ENCODE measurements at places on chromosomes 13 and 19.

GRCh38 chr13:112996671-112997091, 27.7 kb downstream of the MCF2L start:
- DNase-seq, result no peak

- no peak for DNase-seq
These were observed 621 bp downstream of the FBL start for GRCh38 chr19:39845584-39845932.

DNA sequence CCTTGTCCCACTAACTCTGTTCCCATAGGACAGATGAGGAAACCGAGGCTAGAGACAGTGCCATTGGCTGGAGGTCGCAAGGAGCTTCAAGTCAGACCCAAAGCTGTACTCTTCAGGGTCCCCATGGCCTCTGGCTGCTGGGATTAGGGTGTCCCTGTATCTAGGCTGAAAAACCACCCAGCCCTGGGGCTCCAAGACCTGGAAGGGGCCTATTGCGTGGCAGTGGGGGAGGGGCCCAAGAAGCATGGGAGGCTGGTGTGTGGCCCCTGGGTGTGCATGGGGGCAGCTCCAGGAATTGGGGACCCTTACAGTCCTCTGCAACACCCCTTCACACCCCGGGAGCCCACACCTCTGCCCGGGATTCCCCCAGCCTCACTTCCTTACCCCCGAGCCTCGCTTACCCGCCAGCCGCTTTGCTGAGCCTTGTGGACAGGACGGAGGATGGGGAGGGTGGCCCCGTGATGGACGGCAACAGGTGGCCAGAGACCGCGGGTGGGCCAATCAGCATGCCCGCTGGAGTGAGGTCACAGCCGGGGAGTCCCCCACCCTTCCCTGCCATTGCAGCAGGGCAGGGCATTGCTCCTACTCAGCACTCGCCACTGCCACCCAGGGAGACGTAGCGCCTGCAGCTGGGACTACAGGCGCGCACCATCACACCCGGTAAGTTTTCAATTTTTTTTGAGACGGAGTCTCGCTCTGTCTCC, at the start of gene JSRP1:
JSRP1 (minus strand) TSS at position 436 of the 704 bp plus-strand sequence. CDS start 1,103 bp downstream, outside the sequence.
- no peak for DNase-seq

- no peak for DNase-seq
These were observed 327.5 kb downstream of the NDFIP2 start for GRCh38 chr13:79808475-79808874.

- no peak for DNase-seq
These were observed 1965.6 kb upstream of the PCDH20 start for GRCh38 chr13:63381078-63381859.

- DNase-seq, result no peak
These were observed 130.8 kb upstream of the MCF2L start for GRCh38 chr13:112838038-112838841.

DNA sequence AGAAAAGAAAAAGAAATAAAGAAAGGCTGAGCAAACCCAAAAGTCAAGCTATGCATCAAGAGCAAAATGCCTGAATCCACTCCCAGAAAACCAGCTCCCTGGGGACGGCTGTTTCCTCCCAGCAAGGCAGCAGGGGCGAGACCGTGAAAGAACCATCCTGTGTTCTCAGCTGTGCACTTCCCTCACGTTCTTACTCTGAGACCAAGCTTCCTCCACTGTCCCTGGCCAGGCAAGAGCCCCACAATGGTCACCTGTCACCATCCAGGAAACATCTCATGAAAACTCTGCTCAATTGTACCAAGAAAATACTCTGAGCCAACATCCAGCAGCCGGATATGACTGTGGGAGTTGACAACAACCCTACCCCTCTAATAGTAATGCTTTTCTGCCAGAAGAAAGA, 22.9 kb downstream of the RAB20 start:
- no peak for DNase-seq

- no peak for DNase-seq
These were observed at the start of gene NEK5 for GRCh38 chr13:52128714-52129700. NEK5 (minus strand) TSS chr13:52129073; CDS start chr13:52127482, 1,591 bp downstream.

- DNase-seq, result no peak
These were observed 432.3 kb downstream of the SLITRK6 start for GRCh38 chr13:85366759-85367417.

DNA sequence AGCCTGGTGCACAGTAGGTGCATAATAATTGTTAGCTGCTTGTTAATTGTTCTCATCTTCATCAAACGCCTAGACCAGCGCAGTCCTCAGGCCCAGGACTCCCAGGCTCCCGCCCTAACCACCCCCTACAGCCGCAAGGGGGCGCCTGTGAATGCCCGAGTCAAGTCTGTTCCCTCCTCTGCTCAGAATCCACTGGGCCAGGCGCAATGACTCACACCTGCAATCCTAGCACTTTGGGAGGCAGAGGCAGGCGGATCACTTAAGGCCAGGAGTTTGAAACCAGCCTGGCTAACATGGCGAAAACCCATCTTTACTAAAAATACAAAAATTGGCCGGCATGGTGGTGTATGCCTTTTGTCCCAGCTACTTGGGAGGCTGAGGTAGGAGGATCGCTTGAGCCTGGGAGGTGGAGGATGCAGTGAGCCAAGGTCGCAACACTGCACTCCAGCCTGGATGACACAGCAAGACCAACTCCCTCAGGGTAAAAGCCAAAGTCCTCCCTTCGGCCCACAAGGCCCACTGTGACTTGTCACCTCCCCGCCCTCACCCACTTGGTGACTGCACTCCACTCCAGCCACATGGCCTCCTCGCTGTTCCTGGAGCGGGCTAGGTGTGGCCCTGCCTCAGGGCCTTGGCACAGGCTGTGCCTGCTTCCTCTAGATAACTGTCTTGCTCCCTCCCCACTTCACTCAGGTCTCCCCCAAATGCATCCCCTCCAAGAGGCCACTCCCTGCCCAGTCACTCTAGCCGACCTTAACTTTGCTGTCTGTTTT, 9.1 kb downstream of the ZNF653 start:
- DNase-seq, result no peak

GRCh38 chr13:39556866-39557265, 46.1 kb downstream of the LHFPL6 start:
- no peak for DNase-seq

GRCh38 chr13:112391746-112392145, 15.6 kb downstream of the SPACA7 start:
- DNase-seq, result no peak

DNA sequence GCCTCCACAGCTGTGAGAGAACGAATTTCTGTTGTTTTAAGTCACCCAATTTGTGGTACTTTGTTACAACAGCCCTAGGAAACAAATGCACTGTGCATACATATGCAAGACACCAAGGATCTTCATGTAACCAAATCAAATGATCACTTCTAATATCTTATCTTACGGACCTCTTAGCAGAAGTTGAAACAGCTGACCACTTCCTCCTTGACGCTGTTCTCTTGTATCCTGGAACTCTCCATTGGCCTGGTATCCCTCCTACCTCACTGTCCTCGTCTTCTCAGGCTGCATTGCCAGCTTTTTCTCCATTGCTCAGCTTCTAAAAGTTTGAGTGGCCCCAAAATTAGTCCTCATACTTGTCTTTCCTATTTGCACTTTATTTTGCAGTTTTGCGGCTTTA, 200.4 kb downstream of the DLEU7 start:
- DNase-seq, result no peak

GRCh38 chr13:111492341-111492950, 172.0 kb downstream of the TEX29 start:
- DNase-seq, result no peak

DNA sequence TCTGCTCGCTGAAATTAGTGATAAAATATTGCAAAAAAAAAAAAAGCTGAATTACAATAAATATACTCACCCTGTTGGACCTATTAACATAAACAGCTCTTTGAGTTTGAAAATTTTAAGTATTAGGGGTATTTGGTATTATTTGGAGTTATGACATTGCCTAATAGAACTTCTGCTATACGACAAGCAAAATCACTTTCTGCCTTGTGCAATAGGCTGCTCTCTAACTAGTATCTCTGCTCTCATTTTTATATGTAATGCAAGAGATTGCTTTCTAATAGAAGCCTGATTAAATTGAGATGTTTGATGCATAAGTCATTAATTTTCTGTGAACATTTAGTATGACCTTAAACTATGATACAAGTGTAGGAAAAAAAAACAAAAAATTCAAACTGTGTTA, 5.3 kb downstream of the RGS9BP start:
- DNase-seq, result no peak

DNA sequence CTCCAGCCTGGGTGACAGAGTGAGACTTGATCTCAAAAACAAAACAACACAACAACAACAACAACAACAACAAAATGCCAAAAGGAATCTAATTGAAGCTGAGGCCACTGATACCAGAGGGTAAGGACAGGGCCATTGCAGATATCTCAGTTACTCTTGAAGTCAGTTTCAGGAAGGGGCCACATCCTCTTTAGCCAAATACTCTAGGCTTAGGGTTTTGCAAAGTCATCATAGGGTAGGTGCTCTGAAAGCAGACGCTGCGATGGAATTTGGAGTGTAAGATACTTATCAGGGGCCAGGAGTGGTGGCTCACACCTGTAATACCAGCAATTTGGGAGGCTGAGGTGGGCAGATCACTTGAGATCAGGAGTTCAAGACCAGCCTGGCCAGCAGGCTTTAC, 46.6 kb upstream of the UBAC2 start:
- DNase-seq, result no peak

DNA sequence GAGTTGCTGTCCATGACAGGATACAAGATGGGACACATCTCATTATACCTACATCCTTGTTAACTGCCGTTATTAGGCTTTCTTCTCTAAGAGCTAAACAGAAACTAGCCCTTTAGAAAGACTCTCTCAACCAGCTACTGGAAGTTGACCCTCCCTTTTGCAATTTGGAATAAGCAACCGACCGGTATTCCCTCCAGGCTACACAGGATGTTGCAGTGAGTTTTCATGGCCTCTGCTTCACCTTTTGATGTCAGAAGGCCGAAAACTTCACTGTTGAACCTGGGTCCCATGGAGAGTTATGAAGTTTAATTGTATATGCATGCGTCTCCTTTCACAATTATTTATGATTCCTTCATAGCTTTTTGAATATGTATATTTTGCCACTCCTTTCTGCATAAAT, 1042.5 kb upstream of the SPRY2 start:
- no peak for DNase-seq

- DNase-seq, result no peak
These were observed 5.5 kb downstream of the ARRDC5 start for GRCh38 chr19:4897146-4897545.

DNA sequence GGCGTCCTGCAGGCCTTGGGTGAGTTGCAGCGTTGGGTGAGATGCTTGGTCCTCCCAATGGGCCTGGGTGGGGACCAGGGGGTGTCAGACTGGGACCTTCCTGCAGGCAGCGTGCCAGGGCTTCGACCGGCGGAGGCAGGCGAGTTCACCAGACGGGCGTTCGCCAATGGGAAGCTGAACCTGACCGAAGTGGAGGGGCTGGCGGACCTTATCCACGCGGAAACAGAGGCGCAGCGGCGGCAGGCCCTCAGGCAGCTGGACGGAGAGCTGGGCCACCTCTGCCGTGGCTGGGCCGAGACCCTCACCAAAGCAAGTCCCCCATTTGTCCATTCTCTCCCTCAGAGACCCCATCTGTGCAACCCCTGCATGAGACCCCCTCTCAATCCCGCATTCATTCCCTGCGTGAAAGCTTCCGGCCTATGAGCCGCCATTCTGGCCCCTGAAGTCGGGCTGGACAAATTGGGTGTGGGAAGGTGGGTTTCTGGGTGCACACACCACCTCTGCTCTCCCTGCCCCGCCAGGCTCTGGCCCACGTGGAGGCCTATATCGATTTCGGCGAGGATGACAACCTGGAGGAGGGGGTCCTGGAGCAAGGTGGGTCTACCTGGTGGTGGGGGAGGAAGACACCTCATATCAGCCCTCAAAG, 1.2 kb downstream of the GTPBP3 start:
- DNase-seq, result no peak

DNA sequence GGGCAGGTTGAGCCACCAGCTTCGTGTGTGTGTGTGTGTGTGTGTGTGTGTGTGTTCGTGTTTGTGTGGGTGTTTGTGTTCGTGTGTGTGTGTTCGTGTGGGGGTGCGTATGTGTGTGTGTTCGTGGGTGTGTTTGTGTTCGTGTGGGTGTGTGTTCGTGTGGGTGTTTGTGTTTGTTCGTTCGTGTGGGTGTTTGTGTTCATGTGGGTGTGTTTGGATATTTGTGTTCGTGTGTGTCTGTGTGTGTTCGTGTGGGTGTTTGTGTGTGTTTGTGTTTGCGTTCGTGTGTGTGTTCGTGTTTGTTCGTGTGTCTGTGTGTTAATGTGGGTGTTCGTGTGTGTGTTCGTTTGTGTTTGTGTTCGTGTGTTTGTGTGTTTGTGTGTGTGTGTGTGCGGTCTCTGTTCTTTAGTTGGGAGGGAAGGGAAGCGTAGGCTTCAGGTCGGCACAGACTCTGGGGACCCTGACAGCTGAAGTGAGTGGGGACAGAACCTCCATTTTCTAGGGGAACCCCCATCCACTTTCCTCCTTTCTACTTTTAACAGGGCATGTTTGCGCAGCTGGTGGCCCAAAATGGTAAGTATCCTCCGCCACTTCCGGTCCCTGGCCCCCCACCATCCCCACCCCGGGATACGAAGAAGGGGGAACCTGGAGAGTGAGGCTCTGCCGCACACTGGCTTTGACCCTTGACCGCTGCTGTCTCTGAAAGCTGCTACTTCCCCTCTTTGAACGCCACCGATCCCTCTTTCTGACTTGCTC, 1.6 kb downstream of the TNFSF9 start:
- DNase-seq, result no peak

DNA sequence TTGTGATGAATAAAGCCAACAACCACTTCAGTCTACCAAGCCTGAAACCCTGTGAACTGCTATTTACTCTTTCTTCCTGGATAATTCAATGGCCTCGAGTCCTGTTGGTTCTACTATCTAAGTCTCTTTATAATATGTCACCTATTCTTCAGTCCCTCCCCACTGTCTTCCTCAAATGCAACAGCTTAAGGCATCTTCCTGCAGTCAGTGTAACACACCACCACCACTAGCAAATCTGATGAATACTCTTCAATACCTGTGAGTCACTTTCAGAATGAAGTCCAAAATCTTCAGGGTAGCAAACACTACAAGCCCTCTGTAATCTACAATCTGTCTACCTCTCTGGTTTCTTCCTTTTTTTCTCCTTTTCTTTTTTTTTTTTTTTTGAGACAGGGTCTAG, 32.9 kb downstream of the ZDHHC20 start:
- no peak for DNase-seq

DNA sequence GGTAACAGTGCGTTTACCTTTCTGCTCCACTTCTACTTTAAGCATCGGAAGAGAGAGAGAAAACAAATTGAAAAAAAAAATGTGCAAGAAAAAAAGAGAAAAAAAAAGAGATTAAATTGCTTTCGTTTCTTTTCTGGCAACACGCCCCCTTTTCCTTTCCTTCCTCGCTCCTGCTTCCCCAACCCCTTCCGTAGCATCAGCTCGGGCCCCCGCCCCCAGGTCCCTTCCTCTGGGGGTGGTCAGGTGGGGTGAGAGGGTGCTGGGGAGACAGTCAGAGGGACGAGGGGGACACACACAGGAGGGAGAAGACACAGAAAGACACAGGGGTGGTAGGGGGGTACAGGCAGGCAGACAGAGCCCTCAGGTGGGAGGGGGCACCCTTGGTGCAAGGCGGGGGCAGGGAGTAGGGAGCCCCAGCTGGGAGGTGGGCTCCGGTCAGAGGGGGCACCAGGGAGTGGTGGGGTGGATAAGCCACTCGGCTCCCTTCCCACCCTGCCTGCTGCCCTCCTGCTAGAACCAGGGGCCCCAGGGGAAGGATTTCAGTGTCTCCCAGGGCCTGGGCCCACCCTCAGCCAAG, 30.7 kb upstream of the ASF1B start:
- no peak for DNase-seq
